Fibroblast of gingiva (primary cell): ENCODE measurements at places on chromosomes 16 and 17.

GRCh38 chr16:66462912-66463311 is 35.8 kb downstream of the BEAN1 start:
- peak; percentile 50 for DNase-seq

DNA sequence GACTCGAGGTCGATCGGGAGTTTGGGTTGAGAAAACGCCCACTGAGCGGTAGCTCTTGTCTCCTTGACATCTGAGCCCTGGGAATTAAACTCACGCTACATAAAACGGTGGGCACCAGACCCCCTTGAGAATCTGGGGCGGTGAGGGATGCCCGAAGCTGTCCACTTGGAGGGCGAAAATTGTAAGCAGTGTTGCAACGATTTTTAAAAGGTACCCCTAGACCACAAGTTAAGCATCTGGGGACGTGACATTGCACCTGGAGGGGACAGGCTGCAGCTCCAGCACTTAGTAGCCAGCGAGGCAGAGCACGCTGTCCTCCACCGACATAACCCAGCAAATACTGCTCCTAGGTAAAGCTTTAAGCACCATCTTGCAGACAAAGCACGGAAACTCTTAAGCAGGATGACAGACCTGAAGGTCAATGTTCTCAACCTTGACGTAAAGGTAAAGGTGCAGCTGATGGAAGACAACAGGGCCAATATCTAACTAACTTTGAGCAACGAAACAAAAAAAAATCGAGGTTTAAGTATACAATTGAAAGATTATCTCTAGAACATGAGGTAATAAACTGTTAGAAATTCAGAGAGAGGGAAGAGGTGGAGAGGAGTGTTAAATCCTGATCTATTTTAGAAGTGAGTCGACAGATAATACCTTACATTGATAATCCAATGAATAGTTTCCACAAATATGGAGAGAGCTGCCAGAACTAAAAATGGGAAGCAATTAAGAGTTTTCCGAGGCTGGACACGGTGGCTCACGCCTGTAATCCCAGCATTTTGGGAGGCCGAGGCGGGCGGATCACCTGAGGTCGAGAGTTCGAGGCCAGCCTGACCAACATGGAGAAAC is 921 bp upstream of the CDR2 start:
- no peak for DNase-seq

GRCh38 chr17:55873017-55873758 is 122.3 kb downstream of the PCTP start:
- no peak for DNase-seq

- DNase-seq = no peak
Observed at GRCh38 chr16:67301080-67301782, 21.9 kb downstream of the PLEKHG4 start.

- no peak for DNase-seq
Observed at GRCh38 chr17:13508896-13509295, 92.8 kb downstream of the HS3ST3A1 start.

- no peak for DNase-seq
Observed at GRCh38 chr17:68657166-68657565, 56.0 kb upstream of the FAM20A start.
